ENCODE measurements at places on chromosomes 6 and 20.

DNA sequence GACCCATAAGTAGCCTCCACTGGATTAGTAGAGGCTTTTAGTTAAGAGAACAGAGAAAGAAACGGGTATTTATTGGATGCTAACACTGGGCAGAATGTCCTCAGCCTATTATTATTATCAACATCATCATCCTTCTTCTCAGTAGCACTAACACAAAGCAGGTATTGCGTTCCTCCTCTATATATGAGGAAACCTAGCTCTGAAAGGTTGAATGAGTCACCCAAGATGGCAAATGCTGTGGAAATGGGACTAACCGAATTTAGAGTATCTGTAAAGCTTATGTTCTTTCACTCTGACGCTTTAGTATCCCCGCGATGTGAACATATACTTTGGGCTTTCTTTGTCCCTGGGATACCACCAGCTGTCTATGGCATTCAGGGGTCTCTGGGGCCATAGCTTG lies 77.0 kb downstream of the ADTRP start:
- no peak for DNase-seq

DNA sequence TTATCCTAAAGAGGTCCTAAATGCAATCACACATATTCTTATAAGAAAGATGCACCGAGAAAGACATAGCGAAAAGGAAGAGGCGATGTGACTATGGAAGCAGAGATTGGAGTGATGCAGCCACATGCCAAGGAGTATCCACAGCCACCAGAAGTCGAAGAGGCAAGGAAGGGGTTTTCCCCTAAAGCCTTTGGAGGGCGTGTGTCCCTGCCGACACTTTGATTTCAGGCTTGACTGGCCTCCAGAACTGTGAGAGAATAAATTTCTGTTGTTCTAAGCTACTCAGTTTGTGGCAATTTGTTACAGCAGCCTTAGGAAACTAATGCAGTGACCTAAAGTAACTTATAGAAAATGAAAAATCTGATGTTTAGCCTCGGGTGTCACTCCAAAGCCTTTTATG lies 179.5 kb upstream of the CITED2 start:
- DNase-seq = no peak

DNA sequence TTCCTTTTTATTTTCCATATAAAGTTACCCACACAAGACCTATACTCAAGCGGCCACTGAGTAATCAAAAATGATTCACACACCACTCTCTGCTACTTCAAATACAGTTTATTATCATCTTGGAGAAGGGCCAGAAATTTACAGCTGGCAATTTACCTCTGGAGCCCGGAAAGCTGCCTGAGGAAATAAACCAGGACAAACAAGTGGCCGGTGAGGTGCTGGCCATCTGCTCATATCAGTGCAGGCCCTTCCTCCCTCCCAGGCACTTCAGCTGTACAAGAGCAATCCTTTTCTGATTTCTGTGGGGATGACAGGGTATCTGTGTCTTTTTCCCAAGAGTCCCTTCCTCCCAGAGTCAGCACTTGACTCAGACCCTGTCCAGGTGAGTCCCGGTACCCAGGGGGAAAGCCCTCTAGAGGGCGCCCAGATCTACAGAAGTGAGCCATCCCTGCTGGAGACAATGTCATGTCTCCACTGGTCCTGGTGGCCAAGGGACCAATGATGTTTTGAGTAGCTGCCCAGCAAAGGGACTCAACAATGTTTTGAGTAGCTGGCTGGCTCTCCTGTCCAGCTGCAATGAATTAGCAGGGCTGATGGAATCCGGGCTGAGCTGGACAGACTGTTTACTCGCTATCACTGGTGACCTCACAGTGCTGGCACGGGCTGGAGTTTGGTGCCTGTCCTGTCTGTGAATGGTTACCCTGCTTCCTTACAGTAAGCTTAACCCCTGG lies 23.6 kb downstream of the LRP11 start:
- DNase-seq = peak; percentile 43

GRCh38 chr20:4787820-4788219 lies 66.1 kb downstream of the PRND start:
- DNase-seq = peak; percentile 56

DNA sequence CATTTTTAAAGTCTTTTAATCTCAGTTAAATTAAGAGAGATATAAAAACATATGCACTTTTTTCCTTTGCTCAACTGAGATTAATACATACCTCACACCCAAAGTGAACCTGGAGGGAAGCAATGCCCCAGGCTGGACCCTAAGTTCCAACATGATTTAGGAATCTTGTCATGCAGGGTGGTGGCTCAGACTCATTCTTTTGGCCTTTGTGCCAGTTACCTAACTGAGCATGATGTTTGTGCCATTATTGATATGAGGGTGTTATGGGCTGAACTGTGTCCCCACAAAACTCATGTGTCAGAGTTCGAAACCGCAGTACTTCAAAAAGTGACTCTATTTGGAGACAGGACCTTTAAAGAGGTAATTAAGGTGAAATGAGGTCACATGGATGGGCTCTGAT lies 188.0 kb downstream of the ARHGAP18 start:
- no peak for DNase-seq

GRCh38 chr6:99608886-99609482 lies 2.4 kb downstream of the PRDM13 start:
- no peak for DNase-seq

GRCh38 chr6:90444160-90444714 lies 142.6 kb downstream of the MAP3K7 start:
- DNase-seq = no peak

- DNase-seq = peak; percentile 83
Measured at GRCh38 chr6:32589596-32590449, at the start of gene HLA-DRB1. Gene HLA-DRB1 (minus strand): TSS chr6:32589848. CDS start chr6:32589742, 106 bp downstream.

GRCh38 chr6:42402184-42402583 lies 49.5 kb downstream of the TRERF1 start:
- DNase-seq = no peak

DNA sequence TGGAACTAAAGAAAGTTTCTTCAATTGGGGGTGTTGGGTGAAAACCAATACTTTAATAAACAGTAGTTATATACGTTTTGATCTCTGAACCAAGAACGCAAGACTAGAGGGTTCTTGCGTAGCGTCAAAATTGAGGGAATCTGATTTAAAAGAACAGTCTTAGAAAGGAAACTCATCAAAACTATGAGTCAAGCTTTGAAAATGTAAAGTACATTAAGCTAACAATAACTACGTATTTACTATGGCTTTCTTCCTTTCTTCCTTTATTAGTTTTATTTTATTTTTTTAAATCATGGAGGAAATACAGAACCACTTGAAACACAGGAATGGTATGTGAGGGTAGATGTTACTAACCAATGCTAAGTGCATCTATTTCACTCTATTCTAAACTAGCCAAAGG lies 287.0 kb upstream of the RSPO3 start:
- no peak for DNase-seq

- DNase-seq = peak; percentile 9
Measured at GRCh38 chr20:58086763-58087561, 141.5 kb downstream of the ANKRD60 start.

DNA sequence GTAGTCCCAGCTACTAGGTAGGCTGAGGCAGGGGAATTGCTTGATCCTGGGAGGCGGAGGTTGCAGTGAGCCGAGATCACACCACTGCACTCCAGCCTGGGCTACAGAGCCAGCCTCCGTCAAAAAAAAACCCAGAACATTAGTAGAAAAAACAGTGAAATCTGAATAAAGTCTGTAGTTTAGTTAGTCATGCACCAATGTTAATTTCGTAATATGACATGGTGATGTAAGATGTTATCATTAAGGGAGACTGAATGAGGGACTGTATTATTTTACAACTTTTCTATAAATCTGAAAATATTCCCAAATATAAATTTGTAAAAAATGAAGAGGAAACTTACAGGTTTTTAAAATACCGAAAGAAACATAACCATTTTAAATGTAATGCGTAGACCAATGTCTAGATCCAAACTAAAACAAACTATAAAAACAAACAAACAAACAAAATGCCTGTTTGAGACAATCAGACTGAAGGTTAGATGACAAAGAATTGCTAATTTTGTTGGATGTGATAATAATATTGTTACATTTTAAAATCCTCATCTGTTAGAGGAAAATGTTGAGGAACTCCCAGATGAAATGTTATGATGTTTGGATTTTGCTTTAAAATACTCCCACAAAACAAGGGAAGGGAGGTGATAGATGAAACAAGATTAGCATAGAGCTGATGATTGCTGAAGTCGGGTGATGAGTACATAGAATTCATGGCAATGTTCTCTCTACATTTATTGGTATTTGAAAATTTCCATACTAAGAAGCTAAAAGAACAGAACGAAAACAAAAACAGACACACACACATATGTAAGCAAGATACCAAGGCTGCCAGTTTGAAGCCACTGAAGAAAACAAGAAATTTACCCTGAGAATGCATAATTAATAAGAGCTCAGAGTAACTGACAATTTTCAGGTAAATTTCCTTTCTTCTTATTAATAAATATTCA lies 1.8 kb downstream of the GSTA4 start:
- no peak for DNase-seq

DNA sequence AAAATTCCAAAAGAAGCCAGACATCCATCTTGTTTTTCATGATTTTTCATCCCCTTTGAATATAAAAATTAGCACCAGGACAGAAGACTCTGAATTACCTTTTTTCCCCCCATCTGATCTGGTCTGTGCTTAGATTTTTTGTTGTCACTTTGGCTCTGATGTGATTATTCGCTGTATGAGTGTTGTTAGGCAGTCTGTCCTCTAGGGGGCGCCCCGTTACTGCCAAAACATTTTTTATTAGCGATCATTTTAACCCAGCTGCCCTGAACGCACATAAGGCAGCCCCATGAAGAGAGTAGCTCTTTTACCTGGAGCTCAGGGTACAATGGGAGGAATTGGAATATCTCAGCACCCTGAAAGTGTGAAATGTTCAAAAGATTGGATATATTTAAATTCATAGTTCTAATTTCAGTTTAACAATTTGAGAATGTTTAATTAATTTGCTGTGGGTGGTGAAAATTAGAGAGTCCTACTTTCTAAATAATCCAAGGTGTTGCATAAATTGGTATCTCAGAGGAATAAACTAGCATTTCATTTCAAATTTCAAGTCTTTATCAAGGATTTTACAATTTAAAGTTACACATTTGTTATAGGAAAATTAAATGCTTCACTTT lies 60.8 kb downstream of the PRPH2 start:
- DNase-seq = peak; percentile 91

DNA sequence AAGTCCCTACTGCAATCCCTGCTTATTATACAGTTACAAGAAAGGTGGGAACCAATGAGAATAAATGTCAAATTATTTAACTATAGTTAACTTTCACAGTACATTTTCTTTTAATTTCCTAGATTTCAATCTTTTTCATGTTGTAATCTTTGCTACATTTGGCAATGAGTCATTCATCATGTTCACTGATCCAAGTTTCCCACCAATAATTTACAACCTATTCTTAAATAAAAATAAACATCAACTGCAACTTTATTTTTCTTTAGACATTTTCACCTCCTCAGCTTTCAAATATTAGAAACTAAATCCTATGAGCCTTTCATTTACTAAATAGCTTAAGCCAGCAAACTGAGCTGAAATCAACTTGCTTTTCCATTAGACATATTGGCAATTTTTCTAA lies 541.3 kb upstream of the BTBD3 start:
- DNase-seq = no peak

- no peak for DNase-seq
Measured at GRCh38 chr6:160256445-160256844, 2.2 kb downstream of the SLC22A2 start.

DNA sequence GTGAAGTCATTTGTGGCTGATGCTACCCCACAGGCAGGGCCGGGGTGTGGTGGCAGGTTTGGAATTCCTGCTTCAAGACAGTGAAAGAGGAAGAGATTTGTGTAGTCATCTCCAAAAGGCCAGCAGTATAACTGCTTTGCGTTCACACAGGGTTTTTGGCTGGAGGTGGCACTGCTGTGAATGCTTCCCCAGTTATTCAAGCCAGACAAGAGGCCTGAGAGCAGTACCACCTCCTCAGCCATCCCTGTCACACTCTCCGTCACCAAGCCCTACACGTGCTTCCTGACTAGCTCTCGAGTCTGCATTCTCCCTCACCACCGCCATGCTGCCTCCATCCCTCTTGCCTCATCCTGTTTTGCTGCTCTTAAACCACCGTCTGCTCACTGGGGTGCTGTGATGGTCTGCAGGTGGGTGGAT lies 23.9 kb downstream of the ARMC2 start:
- no peak for DNase-seq

GRCh38 chr6:5260111-5260620 lies 584 bp downstream of the LYRM4 start:
- DNase-seq = peak; percentile 61

DNA sequence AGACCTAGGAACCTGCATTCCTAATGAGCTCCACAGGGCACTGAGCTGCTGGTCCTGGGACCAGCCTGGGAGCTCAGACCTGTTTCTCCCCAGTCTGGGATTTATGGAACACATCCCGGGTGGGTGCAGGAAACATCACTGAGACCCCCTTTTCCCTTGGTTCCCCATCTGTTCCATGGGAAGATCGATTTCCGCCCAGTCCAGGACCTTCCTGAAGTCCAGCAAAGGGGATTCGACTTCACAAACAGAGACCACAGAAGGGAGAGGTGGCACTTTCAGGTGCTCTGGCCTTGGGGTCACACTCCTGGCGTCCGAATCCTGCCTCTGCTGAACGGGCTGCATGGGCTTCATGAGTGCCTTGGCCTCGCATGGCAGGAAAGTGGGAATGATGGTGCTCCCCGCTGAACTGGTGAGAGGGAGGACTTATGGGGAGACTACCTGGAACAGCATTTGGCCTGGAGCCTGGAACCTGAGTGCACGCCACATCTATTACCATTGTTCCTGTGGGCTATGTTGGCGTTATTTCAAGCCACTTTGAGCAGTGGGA lies 296.3 kb downstream of the TAF4 start:
- DNase-seq = no peak

- DNase-seq = no peak
Measured at GRCh38 chr6:43773980-43774775, 4.2 kb downstream of the VEGFA start.

DNA sequence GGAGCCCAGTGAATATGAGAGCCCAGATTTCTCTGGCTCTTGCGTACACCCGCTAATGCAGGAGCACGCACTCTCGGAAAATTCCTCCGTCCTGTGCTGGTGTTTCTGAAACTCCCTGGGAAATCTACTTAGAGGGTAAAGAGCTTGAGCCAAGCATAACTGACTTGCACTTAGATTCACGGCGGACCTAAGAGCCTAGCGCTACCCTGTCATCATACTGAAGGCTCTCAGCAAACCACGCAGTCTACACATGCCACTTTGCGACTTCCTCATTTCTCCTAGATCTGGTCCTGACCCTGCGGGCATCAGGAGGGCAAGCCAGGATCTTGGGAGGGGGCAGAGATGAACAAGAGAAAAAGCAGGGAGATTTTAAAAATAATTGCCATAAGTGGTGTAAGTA lies 324.7 kb downstream of the CD83 start:
- peak; percentile 67 for DNase-seq

- DNase-seq = no peak
Measured at GRCh38 chr20:11217326-11218172, 543.8 kb upstream of the JAG1 start.

DNA sequence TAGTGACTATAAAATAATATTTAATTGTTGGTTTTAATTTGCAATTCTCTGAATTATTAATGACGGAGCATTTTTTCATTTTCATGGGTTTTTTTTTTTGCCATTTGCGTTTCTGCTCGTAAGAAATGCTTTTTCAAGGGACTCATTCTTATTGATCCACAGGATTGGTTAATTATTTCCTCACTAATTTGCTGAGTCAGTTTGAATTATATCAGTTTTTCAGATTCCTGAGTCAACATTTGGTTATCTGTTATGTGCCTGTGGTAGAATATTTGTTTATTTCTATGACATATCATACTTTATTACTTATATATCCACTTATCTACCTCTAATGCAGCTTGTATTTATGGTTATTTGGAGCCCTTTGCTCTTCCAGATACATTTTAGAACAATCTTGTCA lies 257.0 kb upstream of the BTBD3 start:
- DNase-seq = no peak

Measured in KBM-7 (cell line).